Breast epithelium (tissue), 4 donors: ENCODE measurements at places on chromosomes 3 and 15. TPM values are rescaled to one million over a fixed set of nuclear protein-coding genes. Genes with fewer than 3 reads are reported as not detected.

- H3K27me3 ChIP-seq: no peaks in the 10 kb centered on the region
- DNase-seq: no peak
- H3K27ac ChIP-seq: no peak overlapping the region
- H3K4me1 ChIP-seq: no peaks in the 10 kb centered on the region
- H3K4me3 ChIP-seq: no peak overlapping the region
Observed at GRCh38 chr15:49669288-49669687, 48.4 kb downstream of the DTWD1 start.

DNA sequence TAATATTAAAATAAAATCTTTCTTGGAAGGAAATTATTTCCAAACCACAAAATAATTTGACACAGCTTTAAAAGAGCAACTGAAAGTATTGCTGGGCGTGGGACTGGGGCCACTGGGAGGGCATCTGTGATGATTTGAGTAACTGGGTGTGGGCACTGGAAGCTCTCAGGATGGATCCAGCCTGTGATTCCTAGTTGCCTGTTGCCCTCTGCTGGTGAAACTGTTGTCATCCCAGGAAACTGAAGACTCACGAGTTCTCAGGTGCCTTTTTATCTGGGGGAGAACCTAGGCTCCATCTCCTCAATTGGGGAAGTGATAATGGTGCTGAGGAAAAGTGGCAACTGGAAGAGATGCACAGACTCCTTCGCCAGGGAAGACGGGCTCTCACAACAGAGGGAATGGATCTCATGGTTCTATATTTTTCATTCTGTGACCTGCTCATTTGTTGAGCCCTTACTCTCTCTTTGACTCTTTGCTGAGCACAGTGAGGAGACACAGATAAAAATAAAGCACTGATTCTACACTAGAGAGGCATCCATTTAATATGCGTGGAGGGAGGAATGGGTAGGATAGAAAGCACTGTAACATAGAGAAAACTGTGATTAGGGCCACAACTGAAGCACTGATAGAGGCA lies 61.6 kb downstream of the TPRG1 start:
- no peak overlapping the region for H3K27ac ChIP-seq
- no peak overlapping the region for H3K4me3 ChIP-seq
- H3K36me3 ChIP-seq: no peaks in the 10 kb centered on the region
- no peaks in the 10 kb centered on the region for H3K4me1 ChIP-seq
- no peaks in the 10 kb centered on the region for H3K27me3 ChIP-seq
- DNase-seq: peak; percentile 54

The PPARG gene
- 96.0 TPM for total RNA-seq

The ZBED2 gene
- not detected for total RNA-seq

GRCh38 chr3:34212656-34213055 lies 414.2 kb downstream of the PDCD6IP start:
- H3K27ac ChIP-seq: no peak overlapping the region
- no peaks in the 10 kb centered on the region for H3K27me3 ChIP-seq
- no peaks in the 10 kb centered on the region for H3K4me1 ChIP-seq
- no peak overlapping the region for H3K4me3 ChIP-seq
- no peaks in the 10 kb centered on the region for H3K36me3 ChIP-seq

DNA sequence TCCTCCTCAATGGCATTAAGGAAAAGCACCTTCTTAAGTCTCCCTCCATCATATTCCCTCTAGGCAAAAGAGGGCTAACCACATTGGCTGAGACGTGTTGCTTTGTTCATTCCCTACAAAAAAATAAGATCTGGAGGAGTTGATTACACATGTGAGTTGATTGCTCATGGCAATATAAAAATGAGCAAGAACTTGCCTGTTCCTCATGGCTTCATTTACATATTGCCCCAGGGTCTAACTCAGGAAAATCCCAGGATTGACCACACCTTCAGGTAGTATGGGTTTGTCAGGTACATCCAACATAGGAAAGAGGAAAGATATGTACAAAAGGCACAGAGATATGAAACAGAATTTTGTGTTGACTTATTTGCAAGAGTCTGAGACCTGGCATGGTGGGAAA lies 35.5 kb downstream of the NFKBIZ start:
- no peak overlapping the region for H3K27ac ChIP-seq
- H3K27me3 ChIP-seq: no peaks in the 10 kb centered on the region
- no peak overlapping the region for H3K4me3 ChIP-seq
- no peaks in the 10 kb centered on the region for H3K36me3 ChIP-seq

- H3K27ac ChIP-seq: no peak overlapping the region
- no peaks in the 10 kb centered on the region for H3K27me3 ChIP-seq
- no peak for DNase-seq
- H3K4me1 ChIP-seq: no peaks in the 10 kb centered on the region
Observed at GRCh38 chr15:69756440-69756839, 303.8 kb downstream of the RPLP1 start.

DNA sequence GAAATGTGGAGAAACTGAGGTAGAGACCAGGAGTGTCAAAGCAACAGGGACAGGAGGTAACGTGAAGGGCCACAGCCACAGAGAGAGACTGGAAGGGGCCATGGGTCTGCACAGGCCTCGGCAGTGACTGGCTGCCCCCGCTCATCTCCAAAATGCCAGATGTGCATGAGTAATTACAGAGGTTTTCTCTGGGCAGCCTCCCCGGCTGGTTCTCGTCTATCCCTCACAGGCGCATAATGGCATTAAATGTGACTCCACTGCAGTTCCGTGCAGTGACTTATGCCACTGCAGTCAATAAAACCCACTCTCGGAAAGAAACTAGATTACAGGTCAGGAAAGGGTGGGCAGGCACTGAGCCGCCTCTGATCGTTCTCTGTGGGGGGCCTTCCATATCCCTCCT lies 74.7 kb downstream of the WDR76 start:
- no peaks in the 10 kb centered on the region for H3K27me3 ChIP-seq
- H3K27ac ChIP-seq: no peak overlapping the region
- H3K36me3 ChIP-seq: no peaks in the 10 kb centered on the region
- H3K4me3 ChIP-seq: no peak overlapping the region
- no peaks in the 10 kb centered on the region for H3K4me1 ChIP-seq

DNA sequence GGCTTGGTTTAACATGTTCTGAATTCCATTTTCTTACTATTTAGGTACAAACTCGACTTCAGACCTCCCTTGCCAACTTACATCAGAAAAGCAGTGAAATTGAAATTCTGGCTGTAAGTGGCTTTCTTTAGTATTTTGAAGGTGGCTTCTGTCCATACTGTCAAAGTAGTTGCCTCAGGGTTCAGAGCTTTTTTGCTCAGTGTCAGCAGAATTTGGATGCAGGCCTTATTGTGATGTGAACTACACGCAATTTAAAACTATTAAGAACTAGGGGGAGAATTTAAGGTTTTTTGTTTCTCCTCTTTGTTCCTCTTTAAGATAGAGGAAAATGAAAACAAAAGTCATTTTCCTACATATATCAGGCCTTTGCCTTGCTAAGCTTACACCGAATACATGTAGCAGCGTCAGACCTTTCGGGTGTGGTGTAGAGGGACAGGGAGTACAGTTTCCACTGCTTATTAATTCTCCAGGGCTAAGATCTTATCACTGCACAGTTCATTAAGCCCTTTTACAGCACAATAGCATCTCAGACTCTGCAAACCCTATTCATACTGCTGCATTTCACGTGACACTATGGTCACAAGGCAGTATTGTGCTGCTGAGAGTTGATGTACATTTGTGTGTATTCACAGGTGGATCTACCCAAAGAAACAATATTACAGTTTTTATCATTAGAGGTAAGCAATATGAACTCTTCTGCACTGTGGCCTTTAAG lies 6.7 kb downstream of the SRP14 start:
- peaks cover 3% of the 10 kb centered on the region for H3K36me3 ChIP-seq
- H3K27me3 ChIP-seq: no peaks in the 10 kb centered on the region
- no peak overlapping the region for H3K4me3 ChIP-seq
- no peak for DNase-seq
- no peaks in the 10 kb centered on the region for H3K4me1 ChIP-seq
- peak overlapping the region; percentile 36 for H3K27ac ChIP-seq

- H3K27ac ChIP-seq: no peak overlapping the region
- DNase-seq: no peak
- no peaks in the 10 kb centered on the region for H3K27me3 ChIP-seq
Observed at GRCh38 chr3:89138048-89138447, 30.6 kb downstream of the EPHA3 start.

GRCh38 chr3:46971742-46972141 lies 4.8 kb downstream of the CCDC12 start:
- H3K27ac ChIP-seq: peak overlapping the region; percentile 25
- H3K36me3 ChIP-seq: no peaks in the 10 kb centered on the region
- no peaks in the 10 kb centered on the region for H3K27me3 ChIP-seq
- peaks cover 8% of the 10 kb centered on the region for H3K4me1 ChIP-seq
- no peak for DNase-seq
- H3K4me3 ChIP-seq: no peak overlapping the region

The IQCH gene
- 0.64 TPM for total RNA-seq

The STRA6 gene
- total RNA-seq: 0.98 TPM

The HIGD2B gene
- not detected for total RNA-seq

The GP9 gene
- total RNA-seq: not detected

DNA sequence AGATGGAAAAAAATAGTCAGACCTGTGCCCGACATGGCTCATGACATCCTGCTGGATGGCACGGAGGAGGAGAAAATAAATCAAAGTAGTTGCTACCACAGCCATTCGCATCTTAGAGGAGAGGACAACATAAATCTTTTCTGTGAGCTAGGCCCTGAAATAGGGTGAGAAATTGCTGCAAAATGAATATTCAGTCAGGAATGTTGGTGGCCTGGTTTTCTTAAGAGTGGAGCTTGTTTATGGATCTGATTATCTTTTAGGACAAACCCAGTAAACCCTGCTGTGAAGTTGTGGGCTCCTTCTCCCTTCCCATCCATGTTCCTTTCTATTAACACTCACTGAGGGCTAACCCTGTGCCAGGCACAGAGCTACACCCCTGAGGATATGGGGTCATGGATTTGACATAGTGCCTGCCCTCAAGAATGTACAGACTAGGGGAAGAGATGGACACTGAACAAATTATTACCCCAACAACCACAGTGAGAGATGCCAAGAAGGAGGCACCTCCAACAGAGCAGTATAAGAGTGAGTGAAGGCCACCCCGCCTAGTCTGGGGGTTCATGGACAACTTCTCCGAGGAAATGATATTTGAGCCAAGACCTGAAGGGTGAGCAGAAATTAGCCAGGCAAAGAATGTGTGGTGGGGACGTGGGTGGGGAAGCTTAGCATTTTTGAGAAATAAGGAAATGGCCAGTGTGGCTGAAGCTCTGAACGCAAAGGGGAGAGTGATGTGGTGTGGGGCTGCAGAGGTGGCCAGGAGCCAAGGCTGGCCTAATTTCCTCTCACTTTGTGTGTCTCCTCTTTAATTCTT lies 68.9 kb upstream of the ARL8B start:
- H3K36me3 ChIP-seq: no peaks in the 10 kb centered on the region
- no peak for DNase-seq
- H3K27ac ChIP-seq: peak overlapping the region; percentile 70
- H3K4me3 ChIP-seq: no peak overlapping the region

GRCh38 chr15:74320352-74321247 lies 46.8 kb downstream of the CYP11A1 start:
- no peaks in the 10 kb centered on the region for H3K27me3 ChIP-seq
- no peak overlapping the region for H3K4me3 ChIP-seq
- no peak for DNase-seq
- H3K36me3 ChIP-seq: no peaks in the 10 kb centered on the region

The RHOV gene
- total RNA-seq: 12.1 TPM

DNA sequence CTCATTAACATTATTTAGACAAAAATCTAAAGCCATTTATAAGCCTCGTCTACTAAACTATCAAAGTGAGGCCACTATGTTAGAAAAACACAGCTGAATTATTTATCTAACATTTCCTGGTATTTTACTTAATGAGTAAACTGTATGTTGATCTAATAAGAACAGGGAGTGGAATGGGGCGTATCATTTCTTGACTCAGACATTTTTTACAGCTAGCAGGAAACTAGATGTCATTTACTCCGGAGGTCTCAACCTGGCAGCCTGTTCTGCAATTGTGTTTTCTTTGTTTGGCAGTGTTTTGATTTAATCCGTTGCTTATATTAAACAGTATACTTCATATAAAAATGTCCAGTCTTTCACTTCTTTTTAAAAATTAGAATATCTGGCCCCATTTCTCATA lies 79.1 kb upstream of the ABI3BP start:
- H3K36me3 ChIP-seq: no peaks in the 10 kb centered on the region
- no peaks in the 10 kb centered on the region for H3K4me1 ChIP-seq
- DNase-seq: no peak
- no peaks in the 10 kb centered on the region for H3K27me3 ChIP-seq

DNA sequence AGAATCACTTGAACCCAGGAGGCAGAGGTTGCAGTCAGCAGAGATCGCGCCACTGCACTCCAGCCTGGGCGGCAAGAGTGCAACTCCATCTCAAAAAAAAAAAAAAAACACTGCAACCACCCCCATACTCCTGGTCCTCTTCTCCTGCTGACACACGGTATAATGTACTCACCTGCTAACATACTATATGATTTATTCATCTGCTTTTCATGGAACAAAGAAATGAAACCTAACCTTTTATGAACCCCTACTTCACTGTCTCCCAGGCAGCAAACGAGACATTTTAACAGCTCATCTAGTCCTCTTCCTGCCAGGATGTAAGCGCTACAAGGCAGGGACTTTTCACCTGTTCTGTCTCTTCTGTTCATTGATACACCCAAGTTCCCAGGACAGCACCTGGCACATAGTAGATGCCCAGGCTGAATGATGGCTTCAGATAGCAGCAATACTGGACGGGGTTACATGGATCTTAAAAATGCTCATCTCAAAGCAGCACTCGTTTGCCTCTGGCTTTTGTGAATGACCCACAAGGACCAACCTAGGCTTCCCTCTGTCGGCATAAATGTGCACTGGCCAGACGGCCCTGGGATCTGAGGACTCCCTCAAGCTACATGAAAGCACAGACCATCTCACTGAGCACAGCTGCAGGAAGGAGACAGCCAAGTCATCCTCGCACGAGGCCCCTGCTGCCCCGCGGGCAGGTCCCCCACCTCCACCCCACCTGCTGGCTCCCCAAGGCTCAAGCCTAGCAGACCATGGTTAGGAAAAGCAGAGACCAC lies 20.3 kb downstream of the XXYLT1 start:
- H3K4me3 ChIP-seq: no peak overlapping the region
- no peaks in the 10 kb centered on the region for H3K36me3 ChIP-seq
- no peaks in the 10 kb centered on the region for H3K27me3 ChIP-seq
- DNase-seq: no peak

GRCh38 chr15:31241888-31242522 lies 84.6 kb upstream of the KLF13 start:
- H3K36me3 ChIP-seq: no peaks in the 10 kb centered on the region
- DNase-seq: no peak
- H3K4me1 ChIP-seq: peaks cover 2% of the 10 kb centered on the region
- no peaks in the 10 kb centered on the region for H3K27me3 ChIP-seq
- H3K27ac ChIP-seq: no peak overlapping the region
- H3K4me3 ChIP-seq: no peak overlapping the region

- DNase-seq: no peak
- H3K27ac ChIP-seq: no peak overlapping the region
- no peaks in the 10 kb centered on the region for H3K4me1 ChIP-seq
- H3K36me3 ChIP-seq: no peaks in the 10 kb centered on the region
Observed at GRCh38 chr3:116897382-116897781, 187.8 kb downstream of the TUSC7 start.
